ENCODE measurements at places on chromosomes 4 and X.

- DNase-seq = no peak
These were observed 15.9 kb downstream of the MID1IP1 start for GRCh38 chrX:38817004-38817703.

GRCh38 chrX:45351478-45351877 lies 150.8 kb upstream of the DIPK2B start:
- DNase-seq = no peak

DNA sequence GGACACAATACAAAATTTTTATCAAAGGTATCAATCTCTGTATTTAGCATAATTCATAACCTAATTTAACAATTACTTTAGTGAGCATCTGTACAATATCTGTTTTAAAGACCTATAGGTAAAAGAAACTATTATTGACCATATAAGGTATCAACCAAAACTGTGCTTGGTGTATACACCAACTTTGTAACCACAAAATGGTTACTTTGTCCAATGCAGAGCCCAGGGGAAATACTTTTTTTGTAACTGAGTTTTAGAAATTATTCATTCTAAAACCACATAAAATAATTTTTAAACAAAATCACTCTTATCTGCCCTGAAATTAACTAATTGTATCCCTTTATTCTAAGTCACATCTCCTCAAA lies 5.0 kb downstream of the CXXC4 start:
- DNase-seq = no peak

DNA sequence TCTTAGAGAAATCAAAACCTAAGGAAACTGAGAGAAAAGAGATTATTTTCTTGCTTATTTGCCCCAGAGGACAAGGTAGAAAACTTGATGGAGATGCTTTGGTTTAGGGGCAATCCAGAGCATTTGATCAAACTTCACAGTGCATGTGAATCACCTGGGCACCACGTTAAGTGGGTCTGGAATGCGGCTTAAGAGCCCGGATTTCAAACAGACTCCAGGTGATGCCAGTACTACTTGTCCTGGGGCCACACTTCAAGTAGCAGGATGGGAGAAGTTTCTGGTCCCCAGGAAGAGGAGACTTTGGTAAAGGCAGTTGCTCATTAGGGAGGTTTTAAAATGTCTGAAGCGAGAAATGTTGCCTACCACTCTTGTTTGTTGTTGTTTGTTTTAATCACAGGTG lies 51.8 kb downstream of the PHOX2B start:
- DNase-seq = no peak

- DNase-seq = no peak
These were observed 890.4 kb downstream of the SH3BGRL start for GRCh38 chrX:82092307-82092706.

DNA sequence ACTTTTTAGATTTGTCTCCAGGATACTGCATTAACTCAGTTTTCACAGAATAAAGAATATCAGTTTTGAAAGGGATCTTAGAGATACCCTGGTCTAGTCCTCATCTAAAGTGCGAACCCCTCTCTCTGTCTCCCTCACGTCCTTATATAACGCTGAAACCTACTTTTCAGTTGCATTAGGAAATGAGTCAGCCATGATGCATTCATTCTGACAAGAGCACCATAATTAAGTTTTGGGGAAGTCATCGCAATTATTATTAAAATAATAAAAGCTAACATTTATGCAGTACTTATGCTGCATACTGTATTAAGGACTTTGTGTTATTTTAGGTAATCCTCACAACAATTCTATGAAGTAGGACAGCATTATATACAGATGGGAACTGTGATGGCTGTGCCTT lies 116.1 kb downstream of the REELD1 start:
- peak; percentile 9 for DNase-seq

DNA sequence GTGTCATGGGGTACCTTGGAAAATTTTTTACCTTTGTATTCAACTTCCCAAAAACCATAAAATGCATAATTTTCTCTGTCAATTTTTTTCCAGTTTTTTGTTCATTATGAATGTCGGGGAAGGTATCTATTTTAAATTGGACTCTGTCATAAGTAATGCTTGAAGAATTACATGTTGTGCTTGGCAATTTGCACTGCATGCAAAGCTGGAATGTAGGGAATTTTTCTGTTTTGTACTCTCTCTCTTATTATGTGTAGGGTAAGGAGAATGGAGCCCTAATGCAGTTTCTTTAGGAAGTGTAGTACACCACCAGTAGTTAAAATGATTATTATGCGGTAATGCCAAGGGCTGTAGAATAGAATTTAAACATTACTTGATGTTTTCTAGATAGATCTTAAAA lies 137.7 kb upstream of the LIMCH1 start:
- DNase-seq = no peak

Data from inflammatory macrophage treated with lipopolysaccharide for 1 hour (primary cell).